ENCODE measurements at places on chromosomes 5 and 9. TPM values are rescaled to one million over a fixed set of nuclear protein-coding genes. Genes with fewer than 3 reads are reported as not detected.

GRCh38 chr5:67648201-67648671 is 451.6 kb upstream of the CD180 start:
- no peak for DNase-seq

DNA sequence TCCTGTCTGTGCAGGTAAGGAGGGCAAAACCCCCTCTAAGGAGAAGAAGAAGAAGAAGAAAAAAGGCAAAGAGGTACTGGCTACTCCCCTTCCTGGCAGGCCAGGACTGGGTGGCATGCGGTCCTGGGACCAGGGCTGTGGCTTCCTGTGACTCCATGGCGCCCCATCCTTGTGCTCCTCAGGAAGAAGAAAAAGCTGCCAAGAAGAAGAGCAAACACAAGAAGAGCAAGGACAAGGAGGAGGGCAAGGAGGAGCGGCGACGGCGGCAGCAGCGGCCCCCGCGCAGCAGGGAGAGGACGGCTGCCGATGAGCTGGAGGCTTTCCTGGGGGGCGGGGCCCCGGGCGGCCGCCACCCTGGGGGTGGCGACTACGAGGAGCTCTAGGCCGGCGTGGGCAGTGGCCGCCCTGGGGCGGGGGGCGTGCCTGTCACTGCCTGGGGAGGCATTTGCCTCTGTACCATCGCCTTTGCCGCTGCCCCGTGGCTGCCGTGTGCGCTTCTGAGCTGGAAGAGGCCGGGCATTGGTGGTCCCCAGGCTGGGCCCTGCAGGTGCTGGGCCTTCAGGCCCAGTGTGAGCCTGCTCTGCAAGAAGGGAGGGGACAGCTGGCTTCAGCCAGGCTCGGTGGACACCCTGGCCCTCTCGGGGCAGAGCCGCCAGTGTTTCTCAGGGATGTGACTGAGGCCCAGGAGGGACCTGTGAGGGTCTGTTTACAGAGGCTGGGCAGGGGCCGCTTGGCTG is 2.0 kb upstream of the AJM1 start:
- no peak for DNase-seq

DNA sequence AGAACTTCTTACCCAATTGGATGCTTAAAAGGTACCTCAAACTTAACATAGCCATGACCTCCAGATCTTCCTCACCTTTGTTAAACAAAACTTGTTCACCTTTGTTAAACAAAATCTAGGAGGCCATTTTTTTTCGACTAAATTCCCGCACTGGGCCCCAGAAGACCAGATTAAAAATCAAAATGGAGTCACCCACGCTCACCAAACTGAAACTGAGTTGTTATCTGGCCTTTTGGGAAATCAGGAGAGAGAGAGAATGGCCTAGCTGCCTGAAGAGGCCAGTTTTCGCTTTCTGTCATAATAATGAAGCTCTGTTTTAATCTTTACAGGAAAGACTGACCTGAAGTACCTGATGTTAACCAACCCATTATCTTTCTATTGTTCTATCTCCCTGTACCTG is 69.4 kb downstream of the FYB1 start:
- no peak for DNase-seq

- DNase-seq, result no peak
These were observed 191.0 kb downstream of the ADAMTS6 start for GRCh38 chr5:65290677-65291076.

GRCh38 chr5:31731016-31731415 is 92.1 kb downstream of the PDZD2 start:
- no peak for DNase-seq

DNA sequence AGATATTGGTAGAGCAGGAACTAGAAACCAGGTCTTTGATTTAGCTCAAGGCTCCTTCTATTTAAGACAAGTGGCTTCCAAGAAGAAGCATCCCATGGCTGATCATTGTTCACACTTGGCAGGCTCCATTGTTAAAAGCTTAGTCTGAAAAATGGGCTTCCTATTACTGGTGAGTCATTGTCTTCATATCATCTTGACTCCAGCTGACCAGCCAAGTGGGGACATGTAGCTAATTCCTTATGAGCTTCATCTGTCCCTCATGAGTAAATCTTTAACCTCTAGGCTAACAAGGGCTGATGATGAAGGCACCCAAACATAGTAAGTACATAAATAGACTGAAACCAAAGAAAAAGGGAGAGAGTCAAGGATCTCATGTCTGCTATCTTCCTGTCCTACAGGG is 530.3 kb upstream of the KLF4 start:
- DNase-seq, result no peak

DNA sequence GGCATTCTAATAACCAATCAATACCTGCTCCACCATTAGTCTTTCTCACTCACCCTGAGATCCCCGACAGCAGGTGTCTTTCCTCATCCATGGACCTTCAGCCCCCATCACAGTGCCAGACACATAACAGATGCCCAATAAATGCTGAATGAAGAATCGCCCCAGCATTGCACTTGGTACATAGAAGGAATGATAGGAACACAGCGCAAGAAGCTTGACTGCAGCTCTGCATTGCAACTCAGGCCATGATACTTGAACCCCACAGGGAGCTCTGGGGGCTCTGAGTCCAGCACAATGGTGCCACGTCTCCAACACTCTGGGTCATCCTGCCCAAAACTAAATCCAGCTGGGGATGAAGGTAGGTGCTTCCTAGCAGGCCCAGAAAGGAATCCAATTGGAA is 355.0 kb upstream of the SLC30A5 start:
- no peak for DNase-seq

Gene KIAA1958
- 11.6 TPM for total RNA-seq

Gene ABO
- total RNA-seq, result not detected

Gene PCDHA1
- total RNA-seq, result not detected

Gene MSH3
- 26.3 TPM for total RNA-seq

Gene SPARC
- total RNA-seq, result 0.18 TPM

Data from activated CD8-positive, alpha-beta memory T cell treated with anti-CD3 and anti-CD28 coated beads, Interleukin-2, amount 10 ng/mL, durations not matched to agents 7 days and 5 days (primary cell).